Right ventricle myocardium inferior (tissue), 1 donor: ENCODE measurements at places on chromosomes 13 and 19. TPM values are rescaled to one million over a fixed set of nuclear protein-coding genes. Genes with fewer than 3 reads are reported as not detected.
A peak's percentile ranks its signal among the peaks of the same experiment; 100 is the strongest.

- no peak for DNase-seq
These were observed 3.3 kb downstream of the NANOS2 start for GRCh38 chr19:45911291-45911690.

- peak; percentile 87 for DNase-seq
These were observed 6.0 kb downstream of the A1BG start for GRCh38 chr19:58346961-58347929.

DNA sequence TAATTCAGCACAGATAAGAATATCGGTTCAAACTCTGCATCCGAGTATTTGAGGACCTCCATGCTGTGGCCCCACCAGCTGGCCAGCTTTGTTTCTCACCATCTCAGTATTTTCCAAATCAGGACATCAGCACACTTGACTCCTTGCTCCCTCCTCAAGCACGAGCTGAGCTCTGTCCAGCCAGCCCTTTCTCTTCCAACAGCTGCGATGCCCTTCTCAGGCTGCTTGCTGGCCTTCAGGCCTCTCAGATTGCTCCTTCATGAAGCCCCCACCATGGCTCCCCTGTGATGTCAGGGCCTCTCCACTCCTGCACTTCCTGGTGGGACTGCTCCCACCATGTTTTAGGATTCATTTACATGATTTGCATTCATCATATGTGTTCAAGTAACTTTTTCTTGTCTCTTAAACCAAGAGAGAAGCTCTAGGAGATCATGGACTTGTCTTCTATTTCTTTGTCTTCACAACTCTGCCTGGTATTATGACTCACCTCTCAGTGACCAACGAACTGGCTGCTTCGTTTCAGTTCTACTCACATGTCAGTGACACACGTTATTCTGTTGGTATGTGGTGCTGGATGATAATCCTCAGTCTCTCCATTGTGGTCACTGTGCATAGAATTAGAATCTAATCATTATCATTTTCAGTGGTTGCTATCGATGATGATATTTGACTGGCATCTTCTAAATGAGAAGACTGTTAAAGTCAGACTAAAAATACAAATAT, 471.7 kb downstream of the EFNB2 start:
- no peak for DNase-seq

DNA sequence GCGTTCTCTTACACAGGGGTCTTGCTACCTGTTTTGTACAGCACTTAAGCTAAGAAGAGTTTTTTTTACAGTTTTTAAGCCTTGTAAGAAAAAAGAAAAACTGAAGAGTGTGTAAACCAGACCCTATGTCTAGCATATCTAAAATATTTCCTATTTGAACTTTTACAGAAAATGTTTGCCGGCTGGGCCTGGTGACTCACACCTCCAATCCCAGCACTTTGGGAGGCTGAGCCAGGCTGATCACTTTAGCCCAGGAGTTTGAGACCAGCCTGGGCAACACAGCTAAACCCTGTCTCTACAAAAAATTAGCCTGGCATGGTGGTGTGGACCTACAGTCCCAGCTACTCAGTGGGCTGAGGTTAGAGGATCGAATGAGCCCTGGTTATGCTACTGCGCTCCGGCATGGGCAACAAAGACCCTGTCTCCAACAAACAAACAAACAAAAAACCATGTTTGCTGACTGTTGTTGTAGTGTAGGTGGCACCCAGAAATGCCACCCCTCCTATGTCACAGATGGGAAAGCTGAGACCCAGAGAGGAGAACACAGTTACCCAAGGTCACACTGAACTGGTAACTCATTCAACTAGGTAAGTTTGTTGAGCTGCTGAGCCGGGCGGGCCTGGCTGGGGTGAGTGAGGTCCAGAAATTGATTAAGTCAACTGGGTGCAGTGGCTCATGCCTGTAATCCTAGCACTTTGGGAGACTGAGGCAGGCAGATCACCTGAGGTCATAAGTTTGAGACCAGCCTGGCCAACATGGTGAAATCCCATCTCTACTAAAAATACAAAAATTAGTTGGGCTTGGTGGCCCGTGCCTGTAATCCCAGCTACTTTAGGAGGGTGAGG, 1.9 kb upstream of the VASP start:
- no peak for DNase-seq

SKA3 gene
- total RNA-seq = 0.38 TPM

- no peak for DNase-seq
These were observed 69.1 kb downstream of the FNDC3A start for GRCh38 chr13:49044836-49045235.

DNA sequence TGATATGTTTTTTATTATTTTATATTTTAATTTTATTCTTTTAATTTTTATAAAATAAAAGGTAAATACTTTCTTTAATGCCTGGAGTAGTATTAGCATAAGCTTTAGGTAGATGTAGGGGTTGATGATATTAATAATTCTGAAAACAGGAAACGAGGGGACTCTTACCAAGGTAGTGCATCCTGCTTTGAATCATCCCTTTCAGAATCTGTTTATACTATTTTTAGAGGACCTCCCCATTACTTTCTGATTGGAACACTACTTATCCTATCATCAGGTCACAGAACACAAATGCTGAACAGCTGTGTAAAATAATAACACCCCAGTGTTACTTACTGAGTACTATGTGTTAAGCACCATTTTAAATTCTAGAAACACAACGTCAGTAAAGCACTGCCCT, 27.3 kb downstream of the COG6 start:
- DNase-seq = no peak

- DNase-seq = no peak
These were observed 22.2 kb downstream of the SLC10A2 start for GRCh38 chr13:103044056-103044455.

UBL3 gene
- 22.3 TPM for total RNA-seq

ITGBL1 gene
- total RNA-seq = 8.6 TPM

DNA sequence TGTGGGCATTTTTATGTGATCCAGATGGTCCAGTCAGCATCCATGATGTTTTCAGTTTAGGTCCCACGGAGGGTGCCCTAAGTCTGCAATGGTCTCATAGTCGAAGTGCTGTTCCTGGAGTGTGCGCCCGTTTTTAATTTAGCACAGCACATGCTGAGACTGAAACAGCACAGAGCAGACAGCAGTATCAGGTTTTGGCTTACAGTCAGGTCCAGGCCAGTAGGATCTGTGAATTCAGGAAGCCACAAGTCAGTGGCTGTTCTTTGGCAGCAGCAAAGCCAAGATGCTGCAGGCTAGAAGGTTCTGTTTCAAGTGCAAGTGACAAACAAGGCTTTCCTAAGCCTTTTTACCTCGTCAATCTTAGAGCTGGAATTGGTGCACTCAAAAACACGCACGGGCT, 18.3 kb downstream of the FBXO27 start:
- no peak for DNase-seq

DNA sequence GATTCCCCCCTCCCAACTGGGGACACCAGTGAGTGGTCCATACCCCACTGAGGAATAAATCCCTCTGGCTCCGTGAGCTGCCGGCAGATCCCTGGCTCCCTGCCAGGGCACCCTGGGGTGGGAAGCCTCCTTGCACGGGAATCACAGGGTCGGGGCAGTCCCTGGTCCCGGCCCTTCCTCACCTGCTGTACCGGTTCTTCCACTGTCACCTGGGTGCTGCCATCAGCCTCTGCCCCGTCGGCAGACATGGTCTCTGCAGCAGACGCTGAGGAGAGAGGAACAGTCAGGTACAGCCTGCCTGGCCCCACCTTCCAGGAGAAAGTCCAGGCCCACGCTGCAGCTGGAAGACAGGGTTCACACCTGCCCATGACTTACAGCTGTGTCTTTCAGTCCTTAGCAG, 6.3 kb downstream of the PLIN3 start:
- no peak for DNase-seq

GRCh38 chr19:2491130-2491801, 15.3 kb downstream of the GADD45B start:
- DNase-seq = peak; percentile 42

DNA sequence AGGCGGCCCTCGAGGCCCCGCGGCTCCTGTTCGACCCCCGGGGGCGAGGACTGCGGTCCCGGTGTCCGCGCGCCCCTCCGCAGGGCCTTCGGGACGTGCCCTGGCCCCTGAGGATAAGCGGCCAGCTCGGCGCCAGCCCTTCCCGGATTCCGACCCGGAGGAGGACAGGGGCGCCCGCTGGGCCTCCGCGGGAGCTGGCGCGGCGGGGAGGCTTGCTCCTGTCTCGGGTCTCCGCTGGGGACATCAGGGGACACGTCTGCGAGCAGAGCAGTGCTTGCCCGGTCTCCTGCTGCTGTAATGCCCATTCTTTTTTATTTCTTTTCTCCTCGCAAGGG, 829 bp downstream of the B3GLCT start:
- DNase-seq = peak; percentile 80

GRCh38 chr13:26037302-26037701, 14.5 kb downstream of the SHISA2 start:
- DNase-seq = no peak
